ENCODE measurements at places on chromosomes 6 and 20.

DNA sequence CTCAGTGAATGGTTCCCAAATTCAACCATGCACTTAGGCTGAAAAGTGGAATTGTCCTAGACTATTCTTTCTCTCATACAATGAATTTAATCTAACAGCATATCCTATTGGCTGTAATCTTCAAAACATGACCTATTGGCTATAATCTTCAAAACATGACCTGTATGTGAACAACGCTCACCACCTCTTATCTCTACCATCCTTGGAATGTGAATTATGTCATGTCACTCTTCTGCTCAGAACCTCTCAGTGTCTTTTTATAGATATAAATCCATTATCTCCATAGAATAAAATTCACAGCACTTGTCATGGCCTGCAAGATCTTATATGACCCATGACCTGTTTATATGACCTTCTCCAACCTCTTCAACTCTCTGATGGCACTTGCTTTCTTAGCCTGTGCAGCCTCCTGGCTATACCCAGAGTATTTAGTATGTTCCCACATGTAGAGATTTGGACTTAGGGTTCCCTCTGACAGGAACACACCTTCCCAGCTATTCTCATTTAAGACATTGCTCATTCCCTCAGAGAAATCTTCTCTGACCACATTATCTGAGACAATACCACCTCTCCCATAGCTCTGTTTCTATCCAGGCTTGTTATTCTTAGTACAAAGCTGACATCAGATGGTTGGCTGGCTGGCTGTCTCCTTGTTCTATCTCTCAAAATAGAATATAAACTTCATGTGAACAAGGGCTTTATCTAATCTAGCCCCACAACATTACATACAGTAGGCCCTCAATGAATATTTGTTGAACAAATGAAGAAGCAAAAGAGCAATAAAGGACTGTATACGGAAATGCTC lies 275.0 kb upstream of the PREP start:
- peak; percentile 8 for DNase-seq

DNA sequence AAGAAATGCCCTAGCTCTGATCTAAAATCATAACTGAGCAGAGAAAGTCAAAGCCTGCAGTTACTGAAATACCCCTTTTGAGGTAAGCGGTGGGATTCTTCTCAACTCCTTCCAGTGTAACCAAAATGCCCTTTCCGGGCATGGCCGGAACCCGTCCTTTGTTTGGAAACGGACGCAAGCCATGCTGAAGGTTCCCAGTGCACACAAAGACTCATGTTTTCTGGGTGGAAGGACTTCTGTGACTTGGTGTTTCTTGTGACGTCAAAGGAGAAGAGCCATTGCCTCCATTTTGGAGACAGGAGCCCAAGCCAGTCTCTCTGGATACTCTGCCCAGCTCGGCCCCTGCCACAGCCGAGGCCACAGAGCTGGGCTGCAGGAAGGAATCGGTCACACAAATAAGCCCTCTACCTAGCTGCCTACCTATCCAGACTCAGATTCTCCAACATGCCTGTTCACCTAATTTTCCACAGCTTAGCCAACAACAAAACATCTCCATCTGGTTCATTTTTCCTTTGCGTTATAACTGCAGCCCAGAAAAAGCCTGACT lies 182.8 kb downstream of the TBXT start:
- DNase-seq = no peak

- DNase-seq = no peak
Observed at GRCh38 chr6:164294047-164294784, 879.7 kb downstream of the QKI start.

DNA sequence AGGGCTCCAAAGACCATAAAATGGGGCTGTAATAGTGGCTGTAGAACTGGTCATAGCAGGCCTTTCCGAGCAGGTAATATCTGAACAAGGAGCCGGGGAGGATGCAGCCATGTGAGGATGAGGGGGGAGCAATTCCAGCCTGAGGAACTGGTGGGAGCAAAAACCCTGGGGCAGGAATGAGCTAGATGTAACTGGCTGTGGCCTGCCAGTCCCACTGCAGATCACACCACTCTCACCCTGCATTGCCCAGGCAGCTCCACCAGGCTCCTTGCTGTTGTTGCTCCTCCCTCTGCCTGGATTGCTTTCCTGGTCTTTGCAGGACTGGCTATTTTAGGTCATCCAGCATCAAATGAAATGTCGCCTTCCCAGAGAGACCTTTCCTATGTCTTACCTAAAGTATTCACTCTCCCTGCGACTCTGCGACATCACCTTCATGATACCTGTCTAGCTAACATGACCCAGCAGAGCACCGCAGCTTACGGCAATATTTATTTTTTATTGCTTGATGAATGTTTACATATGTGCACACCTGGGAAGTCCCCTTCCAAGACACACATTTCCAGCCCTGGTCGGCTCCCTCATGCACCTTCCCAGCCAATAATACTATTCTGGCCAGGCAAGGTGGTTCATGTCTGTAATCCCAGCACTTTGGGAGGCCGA lies 2.4 kb upstream of the ZFP64 start:
- no peak for DNase-seq

DNA sequence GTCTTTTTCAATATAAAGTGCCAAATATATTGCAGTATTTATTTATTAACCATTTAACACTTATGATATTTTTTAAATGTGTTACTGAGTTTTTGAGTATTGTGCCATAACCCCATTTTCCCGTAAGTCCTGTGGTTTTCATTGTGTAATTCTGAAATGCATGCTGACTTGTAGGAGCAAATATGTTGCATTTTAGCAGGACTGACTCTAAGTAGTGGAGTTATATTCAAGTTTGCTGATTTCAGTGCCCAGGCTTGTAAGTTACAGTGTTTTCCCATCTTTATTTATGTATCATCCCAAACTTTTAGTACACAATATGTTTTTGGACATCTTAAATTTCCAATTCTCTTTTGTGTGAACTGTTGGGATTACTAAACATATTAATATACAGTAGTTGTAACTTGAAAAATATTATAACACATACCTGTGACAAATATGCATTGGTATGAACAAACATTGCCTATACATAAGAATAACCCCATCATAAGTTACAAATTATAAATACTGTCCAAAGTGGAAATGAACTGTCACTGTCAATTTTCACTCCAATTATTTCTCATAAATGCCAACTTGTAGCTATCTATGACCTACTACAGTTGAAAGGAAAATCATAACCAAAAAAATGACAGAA lies 179.3 kb upstream of the RUNX2 start:
- DNase-seq = peak; percentile 44

DNA sequence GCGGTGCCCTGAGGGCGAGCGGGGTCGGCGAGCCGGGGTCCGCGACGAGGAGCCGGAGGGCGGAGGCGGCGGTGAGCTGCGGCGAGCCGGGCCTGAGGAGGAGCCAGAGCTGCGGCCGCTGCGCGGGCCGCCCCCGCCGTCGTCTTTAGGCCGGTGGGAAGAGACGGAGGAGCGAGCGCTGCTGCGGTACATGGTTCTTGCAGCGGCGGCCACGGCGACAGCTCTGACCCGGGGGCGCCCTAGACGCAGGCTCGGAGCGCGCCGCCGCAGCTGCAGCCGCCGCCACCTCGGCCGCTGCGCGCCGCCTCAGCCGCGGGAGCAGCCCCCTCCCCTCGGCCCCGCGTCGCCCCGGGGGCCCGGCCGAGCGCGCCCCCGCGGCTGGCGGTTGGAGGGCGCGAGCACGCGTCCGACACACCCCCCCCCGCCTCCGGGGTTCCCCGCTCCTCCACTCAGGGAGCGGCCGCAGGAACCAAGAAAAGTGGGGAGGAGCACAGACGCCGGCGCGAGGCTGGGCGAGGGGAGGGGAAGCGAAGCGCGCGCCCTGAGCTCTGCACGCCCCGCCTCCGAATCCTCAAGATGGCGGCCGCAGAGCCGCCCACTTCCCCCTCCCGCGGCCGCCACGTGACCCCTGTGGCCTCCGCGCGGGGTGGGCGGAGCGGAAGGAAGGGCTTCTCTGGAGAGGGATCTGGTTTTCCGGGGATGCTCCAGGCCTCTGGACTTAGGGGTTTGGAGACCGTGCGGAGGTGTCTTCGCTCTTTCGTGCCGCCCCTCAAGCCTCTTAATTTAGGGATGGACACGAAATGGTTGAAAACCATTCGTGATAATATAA lies at the start of gene ZNF318:
Gene ZNF318 (minus strand): TSS at position 474 of the 829 bp plus-strand sequence. CDS start 282 bp downstream, at position 192.
- peak; percentile 77 for DNase-seq

GRCh38 chr20:46423342-46423741 lies 16.9 kb upstream of the ELMO2 start:
- DNase-seq = no peak

- no peak for DNase-seq
Observed at GRCh38 chr6:150270330-150271052, 98.3 kb upstream of the IYD start.

GRCh38 chr6:43738877-43739641 lies 31.0 kb upstream of the VEGFA start:
- no peak for DNase-seq

DNA sequence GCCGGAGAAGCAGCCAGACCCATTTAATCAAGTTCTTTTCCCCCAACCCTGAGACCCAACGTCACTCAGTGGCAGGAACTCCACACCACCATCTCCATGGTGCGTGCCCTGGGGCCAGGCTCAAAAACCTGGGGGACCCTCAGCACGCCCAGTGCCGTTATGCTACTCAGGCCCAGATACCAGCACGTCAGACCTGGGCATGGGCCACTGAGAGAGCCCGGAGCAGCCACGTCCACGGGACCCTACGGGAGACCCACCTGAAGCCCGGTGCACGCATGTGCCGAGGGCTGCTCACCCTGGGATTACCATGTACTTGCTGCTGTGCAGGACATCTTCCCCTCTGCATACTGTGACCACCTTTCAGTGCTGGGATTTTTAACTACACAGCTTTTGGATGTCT lies 13.8 kb downstream of the SLC2A4RG start:
- no peak for DNase-seq

GRCh38 chr6:12136905-12137304 lies 124.8 kb downstream of the HIVEP1 start:
- DNase-seq = no peak

GRCh38 chr6:164005004-164005711 lies 590.6 kb downstream of the QKI start:
- no peak for DNase-seq

GRCh38 chr6:140766999-140767398 lies 1365.7 kb upstream of the GJE1 start:
- DNase-seq = no peak

GRCh38 chr6:18748314-18748713 lies 361.2 kb downstream of the RNF144B start:
- no peak for DNase-seq

GRCh38 chr6:26441977-26442376 lies 1.7 kb downstream of the BTN3A3 start:
- no peak for DNase-seq

DNA sequence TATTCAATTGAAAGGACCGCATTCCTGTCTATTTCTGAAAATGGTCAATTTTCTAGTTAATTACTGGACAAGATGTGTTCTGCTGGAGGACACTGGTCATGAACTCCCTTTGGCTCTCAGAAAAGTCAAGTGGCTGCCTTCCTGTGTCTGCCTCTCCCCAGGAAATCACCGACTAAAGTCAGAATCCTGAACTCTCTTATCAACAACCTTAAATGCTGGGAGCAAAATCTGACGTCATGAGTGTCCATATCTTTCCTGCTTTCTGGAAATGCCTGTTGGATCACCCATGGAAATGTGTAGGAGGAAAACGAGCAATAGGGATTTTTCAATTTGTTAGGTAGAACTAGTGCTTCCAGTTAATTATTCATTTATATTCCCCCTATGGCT lies 53.5 kb upstream of the PLCB1 start:
- DNase-seq = no peak

- no peak for DNase-seq
Observed at GRCh38 chr6:96013531-96013930, 2.2 kb upstream of the FUT9 start.

GRCh38 chr20:3889489-3890397 lies 556 bp downstream of the PANK2 start:
- no peak for DNase-seq

GRCh38 chr6:98957450-98957849 lies 9.7 kb upstream of the FBXL4 start:
- DNase-seq = peak; percentile 43

DNA sequence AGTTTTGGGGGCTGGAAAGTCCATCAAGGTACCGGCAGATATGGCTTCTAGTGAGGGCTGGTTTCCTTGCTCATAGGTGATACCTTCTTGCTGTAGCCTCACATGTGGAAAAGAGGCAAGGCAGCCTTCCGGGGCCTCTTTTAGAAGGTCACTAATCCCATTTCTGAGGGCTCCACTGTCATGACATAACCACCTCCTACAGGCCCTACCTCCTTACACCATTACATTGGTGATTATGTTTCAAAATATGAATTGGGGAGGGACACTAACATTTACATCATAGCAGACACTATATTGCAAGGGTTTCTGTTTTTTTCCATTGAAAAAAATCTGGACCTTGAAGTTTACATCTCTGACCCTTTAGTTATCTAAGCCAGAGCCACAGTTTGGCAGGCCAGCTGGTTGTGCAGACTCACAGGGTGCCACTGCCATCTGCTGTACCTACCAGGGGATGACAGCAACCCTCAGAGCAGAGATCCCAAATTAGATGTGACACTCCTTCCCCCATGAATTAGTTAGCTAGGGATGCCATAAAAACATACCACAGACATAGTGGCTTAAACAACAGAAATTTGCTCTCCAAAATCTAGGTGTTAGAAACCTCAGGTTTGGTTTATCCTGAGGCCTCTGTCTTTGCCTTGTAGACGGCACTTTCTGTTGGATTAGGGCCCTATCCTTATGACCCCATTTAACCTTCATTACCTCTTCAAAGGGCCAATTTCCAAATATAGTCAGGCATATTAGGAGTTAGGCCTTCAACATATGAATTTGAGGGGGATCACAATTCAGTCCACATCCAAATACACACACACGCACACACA lies 166.4 kb upstream of the RNF217 start:
- no peak for DNase-seq
